SW480 (cell line): ENCODE measurements at places on chromosomes 7 and 10.

GRCh38 chr10:5094265-5095205, at the start of gene AKR1C3:
Gene AKR1C3, plus strand, starts transcription at chr10:5094414. Its CDS starts 31 bp downstream, at chr10:5094445.
- peak; percentile 74 for DNase-seq

- no peak for DNase-seq
Measured at GRCh38 chr7:123480107-123480506, 54.3 kb downstream of the IQUB start.

GRCh38 chr10:86779220-86780017, 23.0 kb downstream of the BMPR1A start:
- DNase-seq = no peak

DNA sequence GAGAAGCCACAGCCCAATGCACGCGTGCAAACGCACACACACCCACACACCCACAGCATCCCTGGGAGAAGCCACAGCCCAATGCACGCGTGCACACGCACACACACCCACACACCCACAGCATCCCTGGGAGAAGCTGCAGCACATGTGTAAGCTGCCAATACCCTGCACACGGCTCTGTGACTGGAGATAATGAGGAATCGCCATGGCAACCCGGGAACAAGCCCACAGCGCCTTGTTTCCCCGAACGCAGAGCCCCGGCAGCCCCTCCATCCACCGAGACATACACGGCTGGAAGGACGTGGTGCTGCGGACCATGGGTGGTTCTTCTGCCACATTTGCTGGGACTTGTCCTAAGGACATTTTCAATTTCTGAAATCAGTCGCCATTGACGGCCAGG, 221.3 kb downstream of the PTPRN2 start:
- no peak for DNase-seq

DNA sequence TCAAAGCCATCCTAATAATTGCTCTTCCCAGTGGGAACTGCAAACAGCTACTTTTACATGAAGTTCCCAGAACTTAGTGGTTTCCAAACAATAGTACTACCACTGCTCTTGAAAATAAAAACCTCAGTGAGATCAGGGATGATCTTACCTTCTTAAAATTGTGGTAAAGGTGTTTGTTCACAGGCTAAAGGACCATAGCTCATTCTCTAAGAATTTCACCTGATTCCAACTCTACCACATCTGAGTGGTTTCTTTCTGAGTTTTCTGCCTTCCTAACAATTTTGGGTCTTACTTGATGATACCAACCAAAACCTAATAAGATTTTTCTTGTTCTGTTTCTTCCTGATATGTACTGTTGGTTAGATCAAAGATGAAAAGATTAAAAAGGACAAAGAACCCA, 45.6 kb upstream of the AGBL3 start:
- no peak for DNase-seq
